ENCODE measurements at places on chromosomes 1 and 21.

DNA sequence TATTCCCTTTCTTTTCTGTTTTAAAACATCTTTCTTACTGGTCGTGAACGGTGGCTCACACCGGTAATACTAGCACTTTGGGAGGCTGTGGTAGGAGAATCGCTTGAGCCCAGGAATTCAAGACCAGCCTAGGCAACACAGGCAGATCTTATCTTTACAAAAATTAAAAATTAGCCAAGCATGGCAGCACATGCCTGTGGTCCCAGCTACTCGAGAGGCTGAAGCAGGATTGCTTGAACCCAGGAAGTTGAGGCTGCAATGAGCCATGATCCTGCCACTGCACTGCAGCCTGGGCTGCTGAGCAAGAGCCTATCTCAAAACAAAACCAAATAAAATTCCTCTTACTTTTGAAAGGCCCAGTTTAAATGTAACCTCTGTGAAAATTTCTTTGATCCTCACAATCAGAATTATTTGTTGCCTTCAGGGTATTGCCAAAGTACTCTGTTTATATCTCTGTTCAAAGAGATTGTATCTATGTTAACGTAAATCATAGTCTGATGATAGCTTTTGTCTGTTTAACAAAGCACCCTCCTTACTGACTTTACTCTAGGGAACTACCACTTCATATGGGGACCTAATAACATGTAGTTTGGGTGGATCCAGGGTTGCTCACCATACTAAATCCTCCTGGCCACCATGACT lies 71.6 kb downstream of the RERE start:
- no peaks in the 10 kb centered on the region for H3K27me3 ChIP-seq
- DNase-seq = no peak
- no peaks in the 10 kb centered on the region for H3K4me1 ChIP-seq
- H3K36me3 ChIP-seq = no peaks in the 10 kb centered on the region
- no peak overlapping the region for H3K4me3 ChIP-seq
- H3K27ac ChIP-seq = no peak overlapping the region

GRCh38 chr1:37734629-37735591 lies 30.0 kb downstream of the EPHA10 start:
- H3K4me3 ChIP-seq = no peak overlapping the region
- H3K4me1 ChIP-seq = no peaks in the 10 kb centered on the region
- no peak for DNase-seq
- no peak overlapping the region for H3K27ac ChIP-seq
- H3K27me3 ChIP-seq = peaks cover 30% of the 10 kb centered on the region

- H3K36me3 ChIP-seq = no peaks in the 10 kb centered on the region
- H3K4me1 ChIP-seq = peaks cover 11% of the 10 kb centered on the region
- DNase-seq = no peak
Observed at GRCh38 chr21:37562920-37563640, 196.5 kb downstream of the DYRK1A start.

- H3K27ac ChIP-seq = no peak overlapping the region
- no peaks in the 10 kb centered on the region for H3K4me1 ChIP-seq
- H3K27me3 ChIP-seq = no peaks in the 10 kb centered on the region
Observed at GRCh38 chr21:37994211-37994610, 78.0 kb upstream of the KCNJ6 start.

All from tibial nerve (tissue), 4 donors.